ENCODE measurements at places on chromosomes 1 and 21.
A peak's percentile ranks its signal among the peaks of the same experiment; 100 is the strongest.

DNA sequence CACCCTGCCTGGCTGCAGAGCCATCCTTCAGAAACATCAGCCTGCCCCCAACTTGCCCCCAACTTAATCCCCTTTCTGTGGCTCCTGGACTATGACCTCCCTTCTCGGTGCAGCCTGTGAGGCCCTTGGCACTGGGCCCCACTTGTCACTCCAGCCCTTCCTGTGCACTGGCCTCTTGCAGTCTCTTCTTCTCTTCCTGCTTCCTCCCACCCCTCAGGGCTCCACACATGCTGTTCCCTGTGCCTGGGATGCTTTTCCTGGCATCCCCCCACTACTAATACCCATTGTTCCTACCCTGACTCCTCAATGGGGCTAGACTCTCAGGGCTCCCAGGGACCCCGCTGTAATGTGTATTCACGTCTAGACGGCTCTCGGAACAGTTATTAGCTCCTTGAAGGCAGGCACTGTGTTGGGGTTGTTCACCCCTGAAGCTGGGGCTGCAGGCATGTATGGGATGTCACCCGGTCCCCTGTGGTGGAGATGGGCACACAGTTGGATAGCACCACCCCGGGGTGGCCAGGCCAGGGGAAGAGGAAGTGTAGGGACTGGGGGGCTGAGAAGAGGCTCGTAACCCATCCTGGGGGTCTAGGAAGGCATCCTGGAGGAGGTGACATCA, 4.5 kb downstream of the LDLRAD1 start:
- no peak for DNase-seq

DNA sequence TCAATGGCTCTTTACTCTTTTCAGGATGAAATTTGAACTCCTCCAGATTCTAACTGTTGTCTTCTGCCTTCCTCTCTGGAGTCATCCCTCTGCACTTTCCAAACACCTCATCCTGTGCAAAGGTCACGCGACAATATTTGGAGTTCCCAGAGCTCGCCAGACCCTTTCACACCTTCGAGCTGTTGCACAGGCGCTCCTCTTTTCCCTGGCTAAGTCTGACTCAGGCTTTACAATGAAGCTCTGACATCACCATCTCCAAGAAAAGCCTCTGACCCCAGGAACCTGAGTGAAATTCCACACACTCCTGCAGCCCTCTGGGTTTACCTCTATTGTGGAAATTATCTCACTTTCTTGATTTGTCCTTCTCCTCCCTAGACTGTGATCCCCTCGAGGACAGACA, 270.3 kb downstream of the RGS7 start:
- no peak for DNase-seq

GRCh38 chr21:38938769-38939168, 133.0 kb downstream of the ETS2 start:
- DNase-seq: no peak

GRCh38 chr1:63813829-63814277, 40.0 kb downstream of the ROR1 start:
- no peak for DNase-seq

GRCh38 chr1:207470927-207471326, 16.8 kb downstream of the CR2 start:
- DNase-seq: no peak

- DNase-seq: peak; percentile 49
Observed at GRCh38 chr21:43345746-43346409, 81.1 kb downstream of the SIK1 start.

- DNase-seq: no peak
Observed at GRCh38 chr1:232355162-232356006, 274.5 kb downstream of the SIPA1L2 start.

GRCh38 chr1:91605566-91605965, 104.9 kb downstream of the CDC7 start:
- DNase-seq: no peak

GRCh38 chr1:175845338-175845737, 101.9 kb upstream of the TNR start:
- DNase-seq: no peak

DNA sequence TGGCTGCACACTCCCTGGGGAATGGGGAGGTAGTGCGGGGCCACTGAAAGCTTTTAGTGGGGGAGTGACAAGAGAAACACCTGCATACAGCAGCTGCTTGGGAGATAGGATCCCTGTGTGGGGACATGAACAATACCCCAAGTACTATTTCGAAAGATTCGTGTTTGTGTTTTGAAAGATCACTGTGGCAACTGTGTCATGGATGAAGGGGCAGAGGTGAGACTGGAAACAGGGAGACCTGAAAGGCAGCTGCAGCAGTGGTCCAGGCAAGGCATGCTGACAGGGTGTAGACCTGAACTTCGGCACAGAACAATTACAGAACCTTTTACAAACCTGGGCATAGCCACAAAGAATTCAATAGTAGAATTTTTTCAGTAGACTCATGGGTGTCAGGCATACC, 32.9 kb downstream of the TENT5C start:
- no peak for DNase-seq

GRCh38 chr1:213273546-213273945, 222.5 kb downstream of the RPS6KC1 start:
- DNase-seq: no peak

DNA sequence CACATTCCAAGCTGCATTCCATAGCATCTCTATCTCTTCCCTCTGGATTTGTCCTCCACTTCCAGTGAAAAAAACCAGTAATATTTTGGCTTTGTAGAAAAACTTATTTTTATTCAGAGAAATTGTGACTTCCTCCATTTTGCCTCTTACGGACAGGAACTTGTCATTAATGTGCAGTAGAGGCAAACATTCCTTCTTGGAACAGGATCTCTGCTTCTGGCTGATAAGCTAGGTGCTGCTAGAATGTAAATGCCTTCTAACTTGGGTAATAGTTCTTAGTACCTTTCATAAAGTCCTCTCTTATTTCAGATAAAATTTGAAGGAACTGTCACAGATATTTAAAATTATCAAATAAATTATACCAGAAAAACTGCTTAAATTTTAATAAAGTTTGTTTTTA, 707.8 kb downstream of the USP25 start:
- no peak for DNase-seq

GRCh38 chr1:23591460-23592208, 32.3 kb upstream of the ID3 start:
- DNase-seq: peak; percentile 50

- DNase-seq: no peak
Observed at GRCh38 chr21:45177039-45177438, 102.7 kb downstream of the ADARB1 start.

GRCh38 chr1:191151321-191151807, 673.7 kb upstream of the BRINP3 start:
- DNase-seq: no peak

DNA sequence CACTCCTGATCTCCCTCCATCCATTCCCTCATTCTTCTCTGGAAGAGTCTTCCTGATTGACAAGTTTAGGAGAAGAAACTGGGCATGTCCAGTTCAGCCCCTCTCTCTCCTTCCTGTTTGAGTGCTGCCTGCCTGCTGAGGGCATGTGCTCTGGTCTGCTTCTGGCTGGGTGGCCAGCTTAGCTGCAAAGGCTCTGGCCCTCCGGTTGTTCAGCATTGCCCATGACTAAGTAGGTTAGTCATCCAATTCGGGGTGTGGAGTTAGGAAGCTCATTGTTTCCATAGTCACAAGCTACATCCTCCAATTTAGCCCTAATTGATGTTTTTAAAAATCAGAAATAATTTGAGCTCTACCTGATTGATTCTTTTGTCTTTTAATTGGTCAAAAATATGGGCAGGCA, 25.6 kb upstream of the PLA2G2E start:
- DNase-seq: no peak

- no peak for DNase-seq
Observed at GRCh38 chr1:35443768-35444518, 113.3 kb downstream of the KIAA0319L start.

GRCh38 chr1:6093071-6093470, 47.4 kb downstream of the KCNAB2 start:
- no peak for DNase-seq

DNA sequence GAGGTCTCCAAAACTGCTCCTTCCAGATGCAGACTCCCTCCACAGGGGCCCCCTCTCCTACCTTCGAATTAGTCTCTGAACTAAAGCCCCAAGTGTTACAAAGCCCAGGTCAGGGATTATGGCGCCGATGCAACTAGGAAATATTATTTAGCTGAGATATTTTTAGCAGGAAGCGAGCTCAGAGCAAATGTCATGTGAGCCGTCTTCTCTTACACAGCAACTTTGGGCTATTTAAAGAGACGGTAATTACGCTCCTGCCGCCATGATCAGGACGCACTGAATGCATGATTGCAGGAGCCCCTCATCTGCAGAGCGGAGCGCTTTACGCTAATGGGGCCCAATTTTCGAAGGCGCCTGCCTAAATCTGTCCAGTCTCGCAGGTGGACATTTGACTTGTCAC, 55.3 kb upstream of the TARDBP start:
- no peak for DNase-seq
